Psoas muscle (tissue), 8 donors: ENCODE measurements at places on chromosomes 6 and 20. TPM values are rescaled to one million over a fixed set of nuclear protein-coding genes. Genes with fewer than 3 reads are reported as not detected.
A peak's percentile ranks its signal among the peaks of the same experiment; 100 is the strongest.

CCR6 gene
- total RNA-seq, result not detected

SPDEF gene
- 0.22 TPM for total RNA-seq

- no peak for DNase-seq
These were observed 64.9 kb downstream of the FNDC1 start for GRCh38 chr6:159234102-159234553.

- no peak for DNase-seq
These were observed 127.3 kb downstream of the TENT5A start for GRCh38 chr6:81625216-81625615.

GRCh38 chr6:134888316-134888715, 61.6 kb downstream of the ALDH8A1 start:
- DNase-seq, result no peak

- no peak for DNase-seq
These were observed 246.1 kb downstream of the TMEM242 start for GRCh38 chr6:157077251-157077650.

DNA sequence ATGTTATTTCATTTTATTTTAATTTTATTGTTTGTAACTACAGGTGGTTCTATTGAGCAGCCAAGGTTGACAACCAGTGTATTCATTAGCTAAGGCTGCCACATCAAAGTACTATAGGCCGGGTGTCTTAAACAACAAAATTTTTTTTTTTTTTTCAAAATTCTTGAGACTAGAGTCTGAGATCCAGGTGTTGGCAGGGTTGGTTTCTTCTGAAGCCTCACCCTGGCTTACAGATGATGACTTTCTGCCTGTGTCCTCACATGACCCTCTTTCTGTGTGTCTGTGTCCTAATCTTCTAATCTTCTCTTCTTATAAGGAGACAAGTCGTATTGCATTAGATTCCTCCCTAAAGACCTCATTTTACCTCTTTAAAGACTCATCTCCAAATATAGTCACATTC, 208.4 kb downstream of the MANEA start:
- no peak for DNase-seq

- peak; percentile 36 for DNase-seq
These were observed 77.0 kb downstream of the CDH4 start for GRCh38 chr20:61328911-61329558.

DNA sequence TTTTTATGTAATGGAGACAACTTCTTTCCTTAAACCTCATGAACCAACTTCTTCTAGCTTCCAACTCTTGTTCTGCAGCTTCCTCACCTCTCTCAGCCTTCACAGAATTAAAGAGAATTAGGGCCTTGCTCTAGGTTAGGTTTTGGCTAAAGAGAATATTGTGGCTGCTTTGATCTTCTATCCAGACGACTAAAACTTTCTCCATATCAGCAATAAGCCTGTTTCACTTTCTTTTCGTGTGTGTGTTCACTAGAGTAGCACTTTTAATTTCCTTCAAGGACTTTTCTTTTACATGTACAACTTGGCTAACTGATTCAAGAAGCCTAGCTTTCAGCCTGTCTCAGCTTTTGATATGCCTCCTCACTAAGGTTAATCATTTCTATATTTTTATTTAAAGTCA, 596.1 kb upstream of the NRSN1 start:
- DNase-seq, result no peak

DNA sequence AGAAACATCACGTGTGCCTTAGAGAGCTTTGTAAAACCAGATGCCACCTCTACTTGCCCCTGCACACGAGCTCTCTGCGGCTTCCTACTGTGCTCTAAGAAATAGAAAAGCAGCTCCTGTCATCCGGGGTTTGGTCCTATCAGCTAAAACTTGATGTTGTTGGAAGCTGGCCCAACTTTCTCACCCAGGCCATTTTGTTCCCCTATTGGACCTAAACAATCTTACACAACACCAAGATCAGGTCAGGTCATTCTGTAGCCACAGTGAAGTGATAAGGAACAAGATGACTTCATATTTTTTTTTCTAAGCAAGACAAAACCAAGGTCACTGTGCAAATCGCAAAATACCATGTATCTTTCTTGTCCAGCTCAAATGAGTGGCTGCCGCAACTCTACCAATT, 486.0 kb downstream of the PTPRT start:
- no peak for DNase-seq

GRCh38 chr6:44169886-44170570, 11.4 kb downstream of the CAPN11 start:
- no peak for DNase-seq

GRCh38 chr6:215335-216034, 76.8 kb upstream of the DUSP22 start:
- DNase-seq, result no peak

DNA sequence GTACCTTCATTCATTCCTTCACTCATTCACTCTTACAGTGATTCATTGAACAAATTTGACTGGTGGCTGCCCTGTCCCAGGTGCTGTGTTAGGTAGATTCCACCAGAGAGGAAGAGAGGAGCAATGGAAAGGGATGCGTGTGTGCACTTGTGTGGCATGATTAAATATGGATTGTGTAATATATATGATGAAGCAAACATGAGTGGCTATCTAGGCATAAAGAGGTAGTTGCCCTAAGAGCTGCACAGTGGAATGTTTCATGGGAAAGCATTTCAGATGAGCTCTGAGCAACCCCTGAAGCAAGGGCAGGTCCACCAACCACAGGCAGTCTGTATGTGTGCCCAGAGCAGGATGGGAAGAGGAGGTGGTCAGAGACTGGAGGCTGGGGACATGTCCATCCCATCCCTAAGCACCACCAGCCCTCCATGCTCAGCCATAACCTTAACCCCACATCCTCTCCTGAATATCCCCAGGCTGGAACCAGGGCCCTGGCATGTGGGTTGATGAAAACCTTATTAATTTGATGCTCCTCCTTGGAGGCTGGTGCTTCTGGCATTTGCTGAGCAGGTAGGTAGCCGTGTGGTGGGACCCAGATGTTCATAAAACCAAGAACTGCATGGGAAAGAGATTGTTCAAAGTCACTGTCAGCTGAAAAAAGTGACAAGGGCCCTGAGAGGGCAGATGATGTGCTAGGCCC, 226.2 kb downstream of the SYNDIG1 start:
- DNase-seq, result no peak

DNA sequence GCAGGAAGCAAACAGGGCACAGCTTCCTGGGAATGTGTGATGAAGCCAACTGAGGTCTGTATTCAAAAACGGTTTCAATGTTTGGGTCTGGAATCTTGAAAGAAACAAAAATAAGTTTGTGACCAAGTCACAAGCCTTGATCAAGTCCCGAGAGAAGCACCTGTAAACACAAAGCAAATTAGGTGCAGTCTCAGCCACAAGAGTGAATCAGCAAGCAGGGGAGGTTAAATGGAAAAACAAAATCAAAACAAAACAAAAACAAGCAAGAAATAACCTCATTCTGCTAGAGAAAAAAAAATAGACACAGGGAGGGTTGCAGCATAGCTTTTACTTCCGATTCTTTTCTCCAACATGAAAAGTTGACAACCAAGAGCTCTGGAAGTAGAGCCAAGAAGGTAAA, 201.7 kb downstream of the CLIC5 start:
- no peak for DNase-seq

- DNase-seq, result no peak
These were observed 87.1 kb downstream of the CFAP61 start for GRCh38 chr20:20139403-20139802.

- no peak for DNase-seq
These were observed 56.1 kb downstream of the SAMD5 start for GRCh38 chr6:147564556-147564955.

- DNase-seq, result no peak
These were observed 13.6 kb upstream of the SSTR4 start for GRCh38 chr20:23021541-23021940.

GRCh38 chr20:59425572-59425971, 125.2 kb downstream of the EDN3 start:
- DNase-seq, result no peak

GRCh38 chr20:58466729-58467571, 48.2 kb downstream of the APCDD1L start:
- no peak for DNase-seq

GRCh38 chr6:111748231-111748647, 125.0 kb downstream of the FYN start:
- DNase-seq, result no peak

DNA sequence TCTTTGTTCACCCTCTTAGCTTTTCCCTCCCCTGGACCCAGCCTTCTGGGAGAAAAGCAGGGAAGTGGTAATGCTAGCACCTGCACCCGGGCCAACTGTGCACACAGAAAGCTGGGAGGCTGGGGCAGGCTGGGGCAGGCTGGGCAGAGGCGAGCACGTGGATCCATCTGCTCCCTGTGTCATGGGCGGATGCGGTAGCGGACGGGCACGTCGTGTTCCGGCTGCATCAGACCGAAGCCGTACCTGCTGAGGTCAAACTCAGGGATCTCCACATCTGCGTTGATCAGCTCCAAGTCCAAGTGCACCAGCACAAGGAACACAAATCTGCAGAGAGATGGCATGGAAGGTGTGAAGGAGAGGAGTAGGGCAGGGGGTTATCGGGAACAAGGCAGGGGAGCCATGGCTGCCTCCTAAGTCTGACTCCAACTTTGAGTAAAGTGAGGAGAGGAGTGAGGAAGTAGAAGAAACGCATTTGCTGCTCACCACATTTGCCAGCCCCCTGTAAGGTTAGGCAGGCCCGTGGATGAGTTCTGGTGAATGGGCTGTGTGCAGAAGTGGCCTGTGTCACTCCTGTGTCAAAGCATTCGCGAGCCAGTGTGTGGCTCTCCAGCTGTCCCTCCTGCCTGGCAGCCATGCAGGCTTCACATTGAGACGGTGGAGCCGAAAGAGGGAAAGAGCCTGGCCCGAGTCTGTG, 25.4 kb upstream of the KCNB1 start:
- no peak for DNase-seq

DNA sequence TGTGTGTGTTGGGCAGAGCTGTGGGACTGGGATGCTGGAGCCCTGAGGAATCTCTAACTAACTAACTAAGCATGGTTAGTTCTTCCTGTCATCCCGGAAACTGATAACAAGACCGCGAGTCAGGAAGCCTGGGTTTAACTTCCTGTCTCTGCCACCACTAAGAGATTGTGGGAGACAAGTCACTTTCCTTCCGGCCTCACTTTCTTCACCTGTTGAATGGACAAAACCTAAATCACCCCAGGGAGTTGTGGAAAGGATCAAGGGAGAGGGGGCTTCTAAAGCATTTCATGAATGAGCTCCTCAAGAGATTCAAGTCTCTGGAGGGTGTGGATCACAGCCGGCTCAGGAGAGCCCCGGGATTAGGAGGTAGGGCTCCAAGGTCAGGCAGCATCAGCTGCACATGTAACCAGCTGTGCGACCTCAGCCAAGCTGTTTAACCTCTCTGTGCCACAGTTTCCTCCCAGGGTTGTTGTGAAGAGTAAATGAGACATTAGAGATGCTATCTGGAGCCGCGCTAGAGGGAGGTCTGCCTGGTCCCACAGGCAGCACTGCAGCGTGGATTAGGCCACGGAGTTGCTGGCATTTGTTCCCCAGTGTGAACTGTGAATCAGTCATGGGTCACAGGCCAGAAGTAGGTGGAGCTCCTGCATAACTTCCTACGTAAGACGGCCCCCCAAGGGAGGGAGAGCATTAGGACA, 105.1 kb downstream of the TOX2 start:
- DNase-seq, result peak; percentile 64
